ENCODE measurements at places on chromosomes 4 and X.

- no peak for DNase-seq
These were observed 210.1 kb upstream of the NHS start for GRCh38 chrX:17164941-17165340.

DNA sequence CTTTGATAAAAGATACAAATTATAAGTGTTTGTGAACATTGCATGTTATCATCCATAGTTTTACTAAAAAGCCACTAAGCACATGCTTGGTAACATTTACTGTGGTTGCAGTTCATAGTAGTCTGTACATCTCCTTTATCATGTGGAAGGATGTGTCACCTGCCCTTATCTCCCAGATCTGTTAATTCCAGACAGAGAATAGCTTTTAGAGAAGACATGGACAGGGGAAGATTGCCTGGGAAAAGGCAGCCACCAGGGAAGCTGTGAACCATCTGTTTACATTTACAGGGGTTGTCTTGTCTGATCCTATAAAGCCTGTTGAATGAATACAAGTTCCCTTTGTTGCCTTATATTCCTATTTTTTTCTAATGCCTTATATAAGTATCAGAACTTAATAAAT, 396.0 kb downstream of the FAT4 start:
- DNase-seq, result no peak

- DNase-seq, result peak; percentile 98
These were observed 105.2 kb upstream of the NOCT start for GRCh38 chr4:138910195-138910913.

DNA sequence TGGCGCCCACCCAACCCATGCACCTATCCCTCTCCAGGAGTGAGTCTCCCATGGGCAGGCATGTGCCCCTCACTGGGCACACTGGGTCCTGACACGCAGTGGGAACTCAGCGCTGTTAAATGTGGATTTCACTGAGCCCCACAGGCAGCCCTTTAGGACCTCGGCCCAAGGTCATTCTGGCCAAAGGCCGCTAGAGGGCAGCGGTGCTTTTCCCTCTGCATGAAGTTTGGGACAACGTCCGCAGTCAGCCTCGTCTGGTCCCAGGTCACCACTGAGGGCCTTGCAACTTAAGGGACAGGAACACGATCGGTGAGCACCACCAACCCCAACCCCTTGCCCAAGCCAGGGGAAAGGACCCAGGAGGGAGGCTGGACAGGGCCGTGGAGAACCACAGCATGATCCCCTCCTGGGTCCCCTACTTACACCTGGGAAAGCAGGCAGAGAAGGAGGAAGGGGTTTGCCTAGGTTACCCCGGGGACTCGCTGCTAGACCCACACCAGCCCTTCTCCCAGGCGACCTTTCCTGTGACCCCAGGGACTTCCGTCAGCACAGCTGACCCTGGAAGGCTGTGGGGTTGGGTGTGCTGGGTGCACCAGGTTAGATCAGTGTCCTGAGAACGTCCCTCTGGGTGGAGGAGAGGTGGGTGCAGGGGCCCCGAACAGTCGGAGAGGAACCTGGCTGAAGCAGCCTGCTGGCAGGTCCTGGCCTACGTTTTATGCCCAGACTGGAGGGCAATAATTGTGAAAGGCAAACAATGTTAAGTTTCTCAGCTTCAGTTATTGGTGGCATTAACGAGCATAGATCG, 24.0 kb downstream of the CYTL1 start:
- peak; percentile 15 for DNase-seq

- no peak for DNase-seq
These were observed 105.8 kb downstream of the NFKB1 start for GRCh38 chr4:102606846-102607450.

DNA sequence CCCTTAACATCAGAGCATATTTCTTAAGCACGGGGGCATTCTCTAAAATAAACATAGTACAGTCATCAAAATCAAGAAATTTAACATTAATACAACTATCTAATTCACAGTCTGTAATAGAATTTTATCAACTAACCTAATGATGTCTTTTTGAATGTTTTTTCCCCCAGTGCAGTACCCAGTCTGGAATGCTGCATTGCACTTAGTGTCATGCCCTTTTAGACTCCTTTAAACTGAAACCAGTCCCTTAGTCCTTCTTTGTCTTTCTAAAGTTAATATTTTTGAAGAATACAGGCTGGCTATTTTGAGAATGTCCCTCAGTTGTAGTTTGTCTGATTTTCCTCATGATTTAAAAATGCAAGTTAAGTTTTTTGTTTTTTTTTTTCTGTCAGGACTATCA, 9.5 kb downstream of the ENPEP start:
- DNase-seq, result no peak

GRCh38 chr4:16110661-16111290, 27.0 kb upstream of the PROM1 start:
- no peak for DNase-seq

- peak; percentile 29 for DNase-seq
These were observed 26.9 kb downstream of the ARSJ start for GRCh38 chr4:113952452-113953029.

- DNase-seq, result no peak
These were observed 36.0 kb upstream of the GABRA2 start for GRCh38 chr4:46425775-46426400.

- peak; percentile 48 for DNase-seq
These were observed 175.8 kb upstream of the TECRL start for GRCh38 chr4:64584981-64585557.

GRCh38 chr4:146229406-146229805, 15.1 kb downstream of the REELD1 start:
- no peak for DNase-seq

- DNase-seq, result no peak
These were observed 6.4 kb upstream of the RBMX2 start for GRCh38 chrX:130395341-130395740.

DNA sequence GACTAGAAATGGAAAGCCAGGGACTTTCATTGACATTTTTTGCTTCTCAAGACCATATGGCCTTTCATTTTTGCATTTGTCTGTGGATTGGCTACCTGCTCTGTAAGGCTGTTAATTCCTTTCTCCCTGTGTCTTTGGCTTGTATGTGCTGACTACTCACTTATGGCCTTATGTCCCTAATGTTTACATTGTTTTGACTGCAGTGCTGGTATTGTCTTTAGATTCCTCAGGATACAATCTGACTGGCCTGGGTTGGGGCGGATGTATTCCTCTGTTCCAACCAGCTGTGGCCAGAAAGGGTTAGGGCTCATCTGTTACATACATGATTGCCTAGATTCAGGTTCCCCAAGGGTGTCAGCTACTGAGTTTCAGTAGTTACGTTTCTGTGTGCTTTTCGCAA, 108.1 kb downstream of the RAPGEF2 start:
- no peak for DNase-seq

DNA sequence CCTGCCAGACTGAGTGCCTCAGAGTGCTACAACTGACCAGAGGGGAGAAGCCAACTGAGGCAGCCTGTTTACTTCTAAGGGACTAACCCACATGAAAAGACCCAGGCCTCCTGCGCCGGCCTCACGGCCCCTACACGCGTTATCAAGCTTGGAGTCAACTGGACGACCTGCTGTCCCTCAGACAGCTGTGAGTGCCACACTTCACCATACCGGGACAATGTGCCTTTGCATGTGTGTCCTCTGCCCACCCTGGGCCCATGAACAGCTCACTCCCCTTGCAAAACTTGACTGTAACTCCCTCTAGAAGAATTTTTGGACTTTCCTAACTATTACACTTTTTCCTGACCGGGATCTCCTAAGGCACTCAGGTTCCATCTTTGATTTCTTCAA, 1.8 kb downstream of the NOP14 start:
- DNase-seq, result peak; percentile 24

GRCh38 chr4:52551487-52551886, 107.6 kb downstream of the USP46 start:
- no peak for DNase-seq
